ENCODE measurements at places on chromosomes 16 and 17.

DNA sequence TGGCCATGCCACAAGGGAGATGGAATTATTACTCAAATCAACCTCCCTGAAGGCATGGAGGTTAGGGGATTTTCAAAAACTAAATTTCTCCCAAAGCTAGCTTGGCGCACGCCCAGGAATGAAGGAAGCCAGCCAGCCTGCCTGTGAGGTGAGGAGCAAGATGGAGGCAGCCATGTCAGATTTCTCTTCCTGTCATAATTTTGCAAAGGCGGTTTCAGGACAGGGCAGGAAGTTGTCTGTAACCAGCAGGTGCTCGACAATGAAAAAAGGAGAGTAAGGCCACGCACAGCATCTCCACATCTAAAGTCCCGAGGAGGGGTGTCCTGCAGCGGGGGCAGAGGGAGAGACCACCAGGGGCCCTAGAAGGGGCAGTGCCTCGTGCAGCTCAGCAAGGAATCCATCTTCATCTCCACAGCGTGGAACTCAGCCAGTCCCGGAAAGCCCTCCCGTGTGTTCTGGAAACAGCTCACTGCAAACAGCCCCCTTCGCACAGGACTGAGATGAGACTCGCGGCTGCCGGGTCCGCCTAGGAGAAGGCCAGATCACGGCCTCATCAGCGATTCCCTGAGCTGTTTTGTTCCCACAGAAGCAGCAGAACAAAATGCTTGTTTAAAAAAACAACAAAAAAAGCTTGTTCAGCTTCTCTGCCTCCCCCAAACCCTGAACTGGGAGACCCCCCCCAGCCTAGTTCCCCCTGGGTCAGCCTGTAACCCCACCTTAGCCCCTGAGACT is 47.8 kb downstream of the SLC7A5 start:
- DNase-seq = no peak

DNA sequence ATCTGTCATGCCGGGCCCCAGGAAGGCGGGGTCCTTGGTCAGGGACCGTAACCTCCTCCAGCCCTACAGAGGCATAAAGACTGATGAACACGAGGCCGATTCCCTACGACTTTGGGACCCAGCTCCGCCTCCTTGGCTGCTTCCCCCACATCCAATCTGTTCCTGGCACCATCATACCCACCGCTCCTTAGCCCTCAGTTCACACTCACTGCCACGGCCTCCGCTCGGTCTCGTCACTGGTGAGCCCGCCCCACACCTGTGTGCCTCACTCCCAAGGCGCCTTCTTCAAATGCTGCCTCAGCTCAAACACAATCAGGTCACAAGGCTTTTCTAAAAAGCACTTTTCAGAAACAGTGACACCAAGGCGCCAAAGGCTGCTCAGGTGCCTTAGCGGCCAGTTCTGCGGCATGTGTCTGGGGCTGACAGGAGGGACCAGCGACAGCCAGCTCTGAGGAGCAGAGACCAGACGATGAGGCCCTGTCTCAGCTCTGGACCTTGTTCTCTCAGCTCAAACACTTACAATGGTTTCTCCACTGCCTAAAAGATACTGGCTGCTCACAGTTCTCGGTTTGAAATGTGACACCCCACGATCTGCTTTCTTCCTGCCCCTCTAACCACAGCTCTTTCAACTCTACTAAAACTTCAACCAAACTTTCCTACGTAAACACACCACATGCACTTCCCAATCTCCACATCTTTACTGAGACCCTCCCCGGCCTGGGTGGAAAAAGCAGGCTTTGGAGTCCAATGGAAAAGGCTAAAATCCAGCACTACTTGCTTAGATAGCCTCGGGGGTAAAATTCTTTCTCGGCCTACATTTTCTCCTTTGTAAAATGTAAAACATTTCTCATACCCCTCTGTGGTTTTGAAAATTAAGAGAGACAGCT is 33.2 kb downstream of the CYB5D2 start:
- DNase-seq = no peak

DNA sequence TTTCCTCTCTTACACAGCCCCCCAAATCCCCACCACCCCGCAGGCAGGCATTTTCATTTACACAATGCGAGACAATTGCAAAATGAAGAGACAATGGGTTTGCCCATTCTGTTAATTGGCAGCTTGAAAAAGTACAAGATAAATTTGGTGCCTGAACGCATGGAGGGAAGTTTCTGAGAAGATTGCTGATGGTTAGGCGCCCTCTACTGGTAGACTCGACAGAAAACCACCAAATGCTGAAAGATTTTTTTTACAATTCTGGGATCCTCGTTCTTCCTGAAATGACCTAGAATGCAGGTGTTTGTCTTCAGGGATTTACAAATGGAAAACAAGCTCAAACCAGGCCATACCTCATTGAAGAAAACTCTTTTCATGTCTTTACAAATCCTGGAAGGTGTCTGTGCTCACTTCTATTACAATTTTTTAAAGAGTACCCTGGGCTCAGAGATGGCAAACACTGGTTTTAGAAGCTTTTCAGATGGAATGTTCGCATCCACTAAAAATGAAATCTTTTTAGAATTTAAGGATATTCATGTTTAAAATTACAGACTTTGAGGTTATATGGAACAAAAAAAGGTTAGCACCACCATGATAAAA is 338.5 kb downstream of the PMP22 start:
- peak; percentile 71 for DNase-seq

DNA sequence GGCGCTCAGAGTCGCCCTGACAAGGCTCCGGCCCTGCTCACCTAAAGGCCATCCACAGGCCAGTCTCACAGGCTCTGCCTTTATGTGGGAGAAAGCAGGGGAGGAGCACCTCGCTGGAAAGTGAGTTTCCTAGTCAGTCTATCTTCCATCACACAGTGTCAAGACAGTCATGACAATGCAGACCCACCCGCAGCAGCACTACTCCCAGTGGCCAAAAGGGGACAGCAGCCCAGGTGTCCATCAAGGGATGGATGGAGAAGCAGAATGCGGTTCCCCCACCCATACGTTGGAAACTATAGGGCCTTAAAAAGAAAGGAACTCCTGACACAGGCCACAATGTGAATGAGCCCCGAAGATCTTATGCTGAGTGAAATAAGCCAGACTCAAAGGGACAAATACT is 226.8 kb downstream of the ENGASE start:
- DNase-seq = no peak

DNA sequence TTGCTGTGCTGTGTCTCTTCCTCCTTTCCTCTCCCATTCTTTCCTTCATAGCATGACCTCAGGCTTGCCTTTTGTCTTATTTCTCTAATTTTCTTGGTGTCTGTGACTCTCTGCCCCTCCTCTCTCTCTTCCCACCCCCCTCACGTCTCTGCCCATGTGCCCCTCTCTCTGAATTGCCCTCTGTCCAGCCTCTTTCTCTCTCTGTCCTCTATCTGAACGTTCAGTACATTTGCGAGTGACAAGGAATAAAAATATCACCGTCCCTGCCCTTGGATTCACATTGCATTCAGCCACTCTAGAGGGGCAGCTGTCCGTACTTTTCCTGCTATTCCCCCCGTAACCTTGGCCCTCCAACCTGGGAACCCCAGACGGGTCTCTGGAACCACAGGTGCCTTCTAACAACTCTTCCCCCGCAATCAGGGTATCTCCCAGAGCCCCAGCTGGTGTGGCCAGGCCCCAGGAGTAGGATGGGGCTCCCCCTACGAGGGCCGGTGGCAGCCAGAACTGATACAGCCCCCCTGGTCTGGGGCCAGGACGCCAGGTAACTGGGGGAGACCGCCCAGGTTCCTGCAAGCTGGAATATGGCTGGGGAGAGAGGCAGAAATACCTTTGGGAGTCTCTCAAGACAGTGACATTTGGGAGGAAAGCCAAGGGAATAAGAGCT is 1.8 kb downstream of the KIF1C start:
- DNase-seq = no peak

GRCh38 chr17:64212122-64212521 is 50.9 kb downstream of the TEX2 start:
- DNase-seq = no peak

DNA sequence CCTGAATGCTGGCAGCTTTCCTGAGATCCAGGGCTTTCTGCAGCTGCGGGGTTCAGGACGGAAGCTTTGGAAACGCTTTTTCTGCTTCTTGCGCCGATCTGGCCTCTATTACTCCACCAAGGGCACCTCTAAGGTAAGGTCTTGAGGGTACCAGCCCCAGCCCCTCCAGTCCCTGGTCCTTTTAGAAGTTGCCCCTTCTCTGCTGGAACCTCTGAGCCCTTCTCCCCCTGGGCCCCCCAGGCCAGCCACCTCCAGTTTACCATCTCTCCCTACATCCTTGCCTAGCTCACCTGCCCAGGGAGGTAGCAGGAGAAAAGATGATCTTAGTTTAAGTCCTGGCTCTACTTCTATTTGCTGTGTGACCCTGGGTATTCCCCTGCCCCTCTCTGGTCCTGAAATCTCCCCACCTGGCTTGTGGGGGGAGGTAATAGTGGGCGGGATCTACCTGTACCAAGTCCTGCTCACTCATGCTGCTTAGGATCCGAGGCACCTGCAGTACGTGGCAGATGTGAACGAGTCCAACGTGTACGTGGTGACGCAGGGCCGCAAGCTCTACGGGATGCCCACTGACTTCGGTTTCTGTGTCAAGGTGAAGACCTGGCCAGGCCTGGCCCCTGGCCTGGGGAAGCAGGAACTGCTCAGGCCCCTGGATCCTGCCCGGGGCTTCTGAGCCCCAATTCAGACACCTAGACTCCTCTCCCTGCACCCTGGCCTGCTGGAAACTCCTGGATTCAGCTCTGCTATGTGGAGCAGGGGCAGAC is 6.5 kb downstream of the GRB7 start:
- DNase-seq = no peak

- no peak for DNase-seq
These were observed 2.9 kb downstream of the WFIKKN2 start for GRCh38 chr17:50837980-50838954.

- DNase-seq = no peak
These were observed 12.9 kb upstream of the CMIP start for GRCh38 chr16:81431554-81432353.

GRCh38 chr17:8904686-8905085 is 37.2 kb upstream of the PIK3R6 start:
- no peak for DNase-seq

GRCh38 chr17:37553401-37553966 is 55.7 kb downstream of the SYNRG start:
- DNase-seq = no peak
